GM04504 (cell line): ENCODE measurements at places on chromosomes 3 and 15.

- no peak for DNase-seq
These were observed 6.7 kb downstream of the ULK4 start for GRCh38 chr3:41955192-41955591.

- DNase-seq: no peak
These were observed 888.2 kb downstream of the CADM2 start for GRCh38 chr3:85846940-85847339.

GRCh38 chr3:194265505-194265892 is 85.6 kb downstream of the CPN2 start:
- peak; percentile 62 for DNase-seq

- no peak for DNase-seq
These were observed 82.8 kb downstream of the PPARG start for GRCh38 chr3:12371525-12372140.

DNA sequence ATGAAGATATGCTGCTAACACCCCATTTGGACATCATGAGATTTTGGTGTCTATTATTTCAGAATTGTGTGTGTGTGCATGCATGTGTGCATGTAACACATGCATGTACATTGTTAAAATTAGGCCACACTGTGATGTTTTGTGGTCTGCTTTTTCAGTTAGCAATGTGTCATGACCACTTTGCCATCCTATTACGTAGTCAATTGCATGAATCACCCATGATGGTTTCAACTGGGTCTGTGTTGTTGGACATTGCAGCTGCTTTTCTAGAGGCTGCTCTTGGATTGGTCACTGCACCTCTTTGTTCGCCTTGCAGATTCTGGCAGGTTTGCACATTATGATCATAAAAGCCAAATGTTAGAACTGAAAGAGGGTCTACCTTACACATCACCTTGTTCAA is 101.0 kb upstream of the THBS1 start:
- DNase-seq: no peak
